Right atrium auricular region (tissue), 2 donors: ENCODE measurements at places on chromosomes 2 and 18. TPM values are rescaled to one million over a fixed set of nuclear protein-coding genes. Genes with fewer than 3 reads are reported as not detected.

TACR1 gene
- total RNA-seq: 0.07 TPM

KIAA2012 gene
- total RNA-seq: not detected

DNA sequence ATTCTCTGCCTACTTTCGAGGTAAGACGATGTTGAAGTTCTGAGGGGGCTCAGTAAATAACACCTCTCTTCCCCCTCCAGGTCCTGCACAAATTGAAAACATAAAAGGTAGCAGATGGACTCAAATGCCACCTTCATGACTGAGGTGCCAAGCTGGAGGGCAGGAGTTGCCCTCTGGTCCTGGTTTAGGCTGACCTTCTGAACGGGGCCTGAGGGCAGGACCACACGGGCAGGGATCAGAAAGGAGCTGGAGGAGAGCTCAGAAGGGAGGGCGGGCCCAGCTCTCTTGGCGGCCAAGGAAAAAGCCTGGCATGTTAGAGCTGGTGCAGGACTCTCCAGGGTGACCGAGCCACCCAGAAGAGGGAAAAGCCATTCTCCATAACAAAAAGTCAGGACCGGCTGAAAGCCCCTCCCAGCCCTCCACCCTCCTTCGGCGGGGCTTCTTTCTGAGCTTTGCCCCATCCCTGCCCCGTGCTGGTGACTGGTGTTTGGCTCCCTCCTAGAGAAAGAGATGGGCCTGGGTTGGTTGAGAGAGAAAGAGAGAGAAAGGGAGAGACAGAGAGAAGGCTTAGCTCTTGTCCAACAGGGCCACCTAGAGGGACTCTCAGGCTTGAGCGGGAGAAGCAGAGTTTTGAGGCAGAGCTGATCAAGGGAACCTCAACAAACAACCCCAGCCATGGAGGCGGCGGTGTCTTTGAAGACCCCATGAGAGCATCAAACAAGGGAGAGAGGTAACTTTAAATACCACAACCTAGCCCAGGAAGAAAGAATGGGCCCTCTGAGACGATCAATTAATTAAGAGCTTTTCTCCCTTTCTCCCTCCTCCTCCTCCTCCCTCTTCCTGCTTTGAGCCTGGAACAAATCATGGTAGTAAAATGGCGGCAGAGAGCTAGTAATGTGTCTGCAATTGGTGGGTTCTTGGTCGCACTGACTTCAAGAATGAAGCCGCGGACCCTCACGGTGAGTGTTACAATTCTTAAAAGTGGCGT, 50.8 kb downstream of the WIPF1 start:
- H3K4me3 ChIP-seq: no peak overlapping the region
- H3K27me3 ChIP-seq: no peaks in the 10 kb centered on the region
- H3K27ac ChIP-seq: no peak overlapping the region
- H3K36me3 ChIP-seq: no peaks in the 10 kb centered on the region

DNA sequence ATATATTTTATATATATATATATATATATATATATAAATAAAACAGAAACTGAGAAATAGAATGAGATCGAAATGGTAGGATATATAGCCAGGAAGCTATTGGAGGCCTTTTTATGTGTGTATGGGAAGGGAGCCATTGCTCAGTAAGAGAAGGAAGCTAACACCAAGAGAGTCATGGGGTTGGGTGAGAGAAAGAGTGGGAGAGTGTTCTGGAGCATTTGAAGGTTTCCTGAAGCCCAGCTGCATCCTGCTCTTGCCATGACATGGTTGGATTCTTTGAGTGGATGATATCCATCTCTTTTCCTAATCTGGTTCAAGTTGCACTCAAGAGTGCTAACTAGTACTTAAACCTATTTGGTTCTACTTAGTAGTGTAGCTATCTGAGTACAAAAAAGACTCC, 282.3 kb downstream of the DYSF start:
- H3K27ac ChIP-seq: no peak overlapping the region
- no peak for DNase-seq
- H3K27me3 ChIP-seq: no peaks in the 10 kb centered on the region

- H3K4me1 ChIP-seq: peaks cover 4% of the 10 kb centered on the region
- H3K36me3 ChIP-seq: no peaks in the 10 kb centered on the region
- no peak overlapping the region for H3K27ac ChIP-seq
- no peak for DNase-seq
Measured at GRCh38 chr2:201180010-201180409, 2.9 kb upstream of the CASP10 start.

- H3K27ac ChIP-seq: peak overlapping the region; percentile 92
- no peak for DNase-seq
- H3K4me3 ChIP-seq: no peak overlapping the region
- H3K27me3 ChIP-seq: no peaks in the 10 kb centered on the region
- no peaks in the 10 kb centered on the region for H3K36me3 ChIP-seq
- peaks cover 70% of the 10 kb centered on the region for H3K4me1 ChIP-seq
Measured at GRCh38 chr2:151824886-151825285, 3.3 kb downstream of the ARL5A start.

DNA sequence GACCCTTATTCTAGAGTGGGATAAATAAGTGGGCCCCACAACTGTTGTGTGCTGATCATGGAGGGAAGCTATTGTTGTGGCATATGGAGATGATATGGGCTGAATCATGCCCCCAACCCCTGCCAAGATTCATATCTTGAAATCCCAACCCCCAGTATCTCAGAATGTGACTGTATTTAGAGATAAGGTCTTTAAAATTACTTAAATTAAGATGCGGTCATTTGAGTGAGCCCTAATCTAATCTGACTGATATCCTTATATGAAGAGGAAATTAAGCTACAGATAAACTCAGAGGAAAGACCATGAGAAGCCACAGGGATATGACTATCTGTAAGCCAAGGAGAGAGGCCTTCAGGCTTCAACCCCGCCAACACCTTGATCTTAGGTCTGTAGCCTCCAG, 188.3 kb upstream of the RND3 start:
- H3K36me3 ChIP-seq: no peaks in the 10 kb centered on the region
- H3K4me1 ChIP-seq: no peaks in the 10 kb centered on the region
- no peak for DNase-seq
- no peak overlapping the region for H3K4me3 ChIP-seq
- H3K27ac ChIP-seq: no peak overlapping the region

- no peaks in the 10 kb centered on the region for H3K4me1 ChIP-seq
- no peak for DNase-seq
- H3K27ac ChIP-seq: no peak overlapping the region
- H3K27me3 ChIP-seq: no peaks in the 10 kb centered on the region
Measured at GRCh38 chr2:16330571-16330970, 335.1 kb downstream of the CYRIA start.

SIX3 gene
- total RNA-seq: not detected

HOXD12 gene
- total RNA-seq: not detected

GRCh38 chr2:59180621-59181020, 939.5 kb upstream of the FANCL start:
- no peaks in the 10 kb centered on the region for H3K27me3 ChIP-seq
- no peak for DNase-seq
- H3K4me3 ChIP-seq: no peak overlapping the region
- no peaks in the 10 kb centered on the region for H3K36me3 ChIP-seq
- H3K27ac ChIP-seq: no peak overlapping the region

TEKT4 gene
- total RNA-seq: not detected

GULP1 gene
- 10.5 TPM for total RNA-seq

GPR155 gene
- total RNA-seq: 10.1 TPM

MTX2 gene
- 36.7 TPM for total RNA-seq

DNA sequence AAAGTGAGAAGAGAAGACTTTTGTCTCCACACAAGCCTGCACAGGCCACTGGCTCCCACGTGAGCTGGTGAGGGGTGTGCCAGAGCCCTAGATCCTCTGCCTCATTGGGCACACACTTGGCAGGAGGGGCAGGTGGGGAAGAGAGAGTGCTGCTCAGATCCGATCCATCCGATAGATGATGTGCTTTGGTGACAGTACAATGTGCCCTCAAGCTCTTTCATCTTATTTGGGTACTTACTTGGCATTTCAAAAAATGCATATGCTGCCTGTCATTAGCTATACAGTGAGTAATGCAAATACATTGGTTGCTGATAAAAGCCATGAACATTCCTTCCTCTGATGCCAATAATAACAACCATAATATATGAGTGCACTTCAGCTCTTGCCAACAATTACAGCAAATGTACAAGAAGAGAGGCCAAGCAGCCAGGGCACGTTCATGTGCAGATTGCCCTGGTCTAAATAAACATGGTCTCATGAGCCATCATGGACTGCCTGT, 255.3 kb downstream of the VAPA start:
- no peak for DNase-seq
- no peaks in the 10 kb centered on the region for H3K27me3 ChIP-seq
- no peak overlapping the region for H3K4me3 ChIP-seq
- H3K36me3 ChIP-seq: no peaks in the 10 kb centered on the region

GRCh38 chr2:217288472-217289063, 428.7 kb upstream of the TNP1 start:
- no peaks in the 10 kb centered on the region for H3K36me3 ChIP-seq

DNA sequence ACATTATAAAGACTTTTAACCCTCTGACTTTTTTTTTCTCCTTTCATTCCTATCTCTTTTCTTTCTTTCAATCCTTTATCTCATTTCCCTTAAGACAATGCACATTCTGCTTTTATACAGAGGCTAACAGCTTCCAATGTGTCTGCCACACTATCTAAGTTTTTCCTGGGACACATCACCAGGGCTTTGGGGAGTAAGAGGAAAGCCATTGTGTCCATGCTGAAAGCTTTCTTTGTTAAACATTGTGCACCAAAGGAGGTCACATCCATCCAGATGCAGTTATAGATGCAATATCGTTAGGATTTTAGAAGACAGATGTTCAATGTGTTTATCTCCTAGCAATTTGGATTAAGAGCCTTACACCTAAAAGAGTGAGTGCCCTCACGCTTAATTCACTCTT, 534.1 kb downstream of the CNTNAP5 start:
- no peak overlapping the region for H3K4me3 ChIP-seq
- no peaks in the 10 kb centered on the region for H3K4me1 ChIP-seq
- H3K27ac ChIP-seq: no peak overlapping the region
- no peak for DNase-seq

GRCh38 chr2:104790100-104790811, 63.7 kb upstream of the POU3F3 start:
- H3K27me3 ChIP-seq: no peaks in the 10 kb centered on the region
- H3K36me3 ChIP-seq: no peaks in the 10 kb centered on the region
- DNase-seq: no peak
- no peak overlapping the region for H3K4me3 ChIP-seq
- H3K4me1 ChIP-seq: no peaks in the 10 kb centered on the region
- H3K27ac ChIP-seq: no peak overlapping the region
